ENCODE measurements at places on chromosomes 7 and 10.
A peak's percentile ranks its signal among the peaks of the same experiment; 100 is the strongest.

GRCh38 chr7:138126928-138127327, 50.7 kb downstream of the AKR1D1 start:
- DNase-seq = no peak

GRCh38 chr7:40604601-40605438, 470.0 kb downstream of the SUGCT start:
- DNase-seq = peak; percentile 73

DNA sequence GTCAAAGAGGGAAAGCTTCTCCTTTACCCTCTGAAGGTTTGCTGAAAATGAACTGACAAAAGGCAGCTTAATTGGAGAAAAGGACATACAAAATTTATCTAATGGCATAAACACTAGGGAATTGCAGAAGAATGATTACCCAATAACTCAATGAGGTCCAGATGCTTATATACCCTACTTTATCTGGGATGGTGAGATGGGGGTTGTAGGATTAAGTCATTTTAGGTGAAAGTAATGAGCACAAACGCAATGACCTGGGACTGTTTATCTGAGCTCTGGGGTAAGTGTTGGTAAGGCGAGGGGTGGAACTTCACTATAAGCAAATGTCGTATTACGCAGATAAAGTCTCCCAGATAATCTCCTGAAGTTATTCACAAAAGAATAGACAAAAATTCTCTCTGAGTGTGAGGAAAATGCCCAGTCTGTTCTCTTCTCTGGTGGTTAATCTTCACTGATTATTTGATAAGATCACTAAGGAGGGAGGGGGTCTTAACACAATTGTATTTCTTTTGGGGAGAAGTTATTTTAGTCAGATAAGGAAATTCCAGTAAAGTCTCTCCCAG, 1067.8 kb downstream of the DNAJB9 start:
- no peak for DNase-seq

GRCh38 chr10:110009736-110010475, 2.1 kb downstream of the ADD3 start:
- no peak for DNase-seq

DNA sequence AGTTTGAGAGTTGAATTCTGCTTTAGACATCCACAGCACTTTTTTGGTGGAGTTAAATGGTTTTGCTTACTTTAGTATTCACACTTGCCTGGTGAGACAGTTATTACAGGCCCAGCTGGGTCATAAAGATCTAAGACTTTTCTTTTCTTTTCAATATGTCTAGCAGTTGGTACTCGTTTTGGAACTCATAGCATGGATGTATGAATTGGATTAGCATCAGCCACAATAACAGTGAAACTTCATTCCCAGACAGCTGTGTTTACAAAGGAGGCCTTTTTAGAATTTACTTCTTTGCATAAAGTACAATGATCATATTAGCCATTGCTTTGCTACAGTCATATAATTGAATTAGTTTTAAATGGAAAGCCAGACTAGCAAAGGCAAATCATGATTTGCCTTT, 168.4 kb upstream of the DKK1 start:
- DNase-seq = no peak

GRCh38 chr7:19336836-19337383, 191.7 kb upstream of the FERD3L start:
- DNase-seq = no peak

GRCh38 chr7:127884066-127884559, 147.1 kb downstream of the LRRC4 start:
- DNase-seq = no peak

DNA sequence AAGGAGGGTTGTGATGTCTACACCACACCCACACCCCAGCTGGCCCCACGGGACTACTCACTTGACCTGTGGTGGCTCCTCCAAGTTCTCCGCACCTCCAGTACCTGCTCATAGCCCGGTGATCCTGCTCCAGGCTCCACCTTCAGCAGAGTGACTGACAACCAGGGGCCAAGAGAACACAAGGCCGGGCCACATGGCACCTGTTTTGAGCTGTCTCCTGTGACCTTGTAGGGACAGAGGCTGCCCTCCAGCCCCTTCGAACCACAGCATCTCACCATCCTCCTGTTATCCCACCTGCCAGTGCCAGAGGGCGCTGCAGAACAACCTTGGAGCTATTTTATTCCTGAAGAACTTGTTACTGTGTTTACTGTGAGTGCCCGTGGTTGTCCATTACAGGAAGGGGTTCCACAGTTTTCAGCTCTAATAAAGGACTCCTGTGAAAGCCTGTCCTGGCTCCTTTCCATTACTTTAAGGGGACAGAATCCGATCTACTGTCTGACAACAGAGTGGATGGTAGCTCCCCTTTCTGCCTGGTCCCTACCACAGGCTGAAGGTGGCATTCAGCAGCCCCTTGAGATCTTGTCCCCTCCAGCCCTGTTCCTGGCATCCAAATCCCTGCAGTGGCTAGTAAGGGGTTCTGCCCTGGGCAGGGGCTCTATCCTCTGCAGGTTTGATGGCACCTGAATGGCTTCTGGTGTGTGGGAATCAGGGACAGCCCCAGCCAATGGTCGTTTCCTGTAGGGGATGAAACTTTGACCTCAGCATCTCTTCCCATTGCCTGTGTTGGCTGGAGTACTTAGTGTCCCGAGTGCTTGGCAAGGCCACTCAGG, 50.8 kb downstream of the C10orf120 start:
- peak; percentile 32 for DNase-seq

- no peak for DNase-seq
Observed at GRCh38 chr10:11179516-11180105, 161.9 kb downstream of the CELF2 start.

DNA sequence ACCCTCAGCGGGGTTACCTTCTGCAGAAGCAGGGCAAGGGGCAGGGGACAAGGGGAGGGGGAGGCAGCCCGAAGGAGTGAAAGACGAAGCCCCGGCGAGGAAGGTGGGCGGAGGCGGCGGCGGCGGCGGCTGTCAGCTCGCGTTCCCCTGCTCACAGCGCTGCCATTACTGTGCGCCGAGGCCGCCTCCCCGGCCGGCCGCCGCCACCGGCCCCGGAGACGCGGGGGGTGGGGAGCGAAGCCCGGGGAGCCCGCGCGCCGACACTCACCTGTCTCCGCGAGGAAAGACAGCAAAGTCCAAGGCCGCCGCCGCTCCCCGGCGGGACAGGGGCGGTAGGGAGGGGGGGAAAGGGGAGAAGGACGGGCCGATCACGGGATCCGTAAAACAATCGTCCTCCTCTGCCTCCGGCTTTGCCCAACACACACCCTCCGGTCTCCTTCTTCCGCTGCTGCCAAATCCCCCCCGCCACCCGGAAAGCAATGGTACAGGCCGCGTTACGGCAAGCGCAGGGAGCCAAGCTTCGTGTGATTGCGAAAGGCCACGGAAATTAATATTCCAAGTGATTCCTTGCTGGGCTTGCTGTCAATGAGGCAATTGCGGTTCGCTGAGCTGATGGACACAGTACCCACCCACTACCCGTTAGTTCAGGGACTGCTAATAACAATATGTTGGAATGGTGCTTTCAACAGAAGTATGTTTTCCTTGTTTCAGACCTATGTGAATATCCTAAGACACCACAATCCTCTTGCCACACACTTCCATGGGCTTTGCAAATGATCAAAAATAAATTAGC, at the start of gene CUL2:
Gene CUL2 (minus strand): TSS at position 180 of the 793 bp plus-strand sequence. CDS start 19,024 bp downstream, outside the sequence.
- peak; percentile 93 for DNase-seq

DNA sequence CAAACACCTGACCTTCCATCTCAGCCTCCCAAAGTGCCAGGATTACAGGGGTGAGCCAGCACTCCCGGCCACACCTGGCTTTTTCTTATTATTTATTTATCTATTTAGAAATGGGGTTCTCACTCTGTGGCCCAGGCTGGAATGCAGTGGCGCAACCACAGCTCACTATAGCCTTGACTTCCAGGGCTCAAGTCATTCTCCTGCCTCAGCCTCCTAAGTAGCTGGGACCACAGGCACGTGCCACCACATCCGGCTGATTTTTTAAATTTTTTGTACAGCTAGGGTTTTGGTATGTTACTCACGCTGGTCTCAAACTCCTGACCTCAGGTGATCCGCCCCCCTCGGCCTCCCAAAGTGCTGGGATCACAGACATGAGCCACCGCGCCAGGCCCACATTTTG, 56.9 kb upstream of the MYL10 start:
- no peak for DNase-seq

DNA sequence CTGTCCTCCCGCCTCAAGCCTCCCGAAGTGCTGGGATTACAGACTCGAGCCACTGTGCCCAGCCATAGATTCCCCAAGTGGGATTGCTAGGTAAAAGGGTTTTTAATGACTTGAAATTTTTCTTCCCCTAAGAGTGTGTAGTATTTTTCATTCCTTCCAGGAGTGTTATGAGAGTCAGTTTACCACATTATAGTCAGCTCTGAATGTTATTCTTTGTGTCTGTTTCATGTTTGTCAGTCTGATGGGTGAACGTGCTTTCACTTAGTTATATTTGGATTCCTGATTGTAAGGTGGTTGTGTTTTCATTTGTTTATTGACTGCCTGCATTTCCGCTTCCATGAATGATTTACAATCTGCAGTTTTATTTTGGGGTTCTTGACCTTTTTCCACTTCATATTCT, 6.3 kb downstream of the ZNF212 start:
- DNase-seq = no peak

- no peak for DNase-seq
Observed at GRCh38 chr7:74499835-74500388, 46.2 kb downstream of the GTF2IRD1 start.

- DNase-seq = peak; percentile 39
Observed at GRCh38 chr10:61452655-61453641, at the start of gene TMEM26. Gene TMEM26 (minus strand): TSS chr10:61453381. CDS start chr10:61453081, 300 bp downstream.

DNA sequence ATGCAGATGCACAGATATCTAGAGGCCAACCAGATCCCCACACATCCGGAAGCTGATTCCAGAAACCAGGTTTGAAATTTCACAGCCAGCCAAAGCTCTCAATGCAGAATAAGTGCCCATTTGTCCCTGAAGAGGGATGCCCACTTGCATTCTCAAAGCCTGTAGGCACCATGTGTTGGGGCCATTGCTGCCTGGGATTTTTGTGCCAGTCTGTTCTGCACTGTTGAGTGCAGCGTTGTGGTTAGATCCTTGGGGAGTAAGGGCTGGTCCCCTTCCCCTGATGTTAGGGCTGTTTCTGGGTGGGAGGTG, 62.4 kb downstream of the EEPD1 start:
- DNase-seq = no peak

DNA sequence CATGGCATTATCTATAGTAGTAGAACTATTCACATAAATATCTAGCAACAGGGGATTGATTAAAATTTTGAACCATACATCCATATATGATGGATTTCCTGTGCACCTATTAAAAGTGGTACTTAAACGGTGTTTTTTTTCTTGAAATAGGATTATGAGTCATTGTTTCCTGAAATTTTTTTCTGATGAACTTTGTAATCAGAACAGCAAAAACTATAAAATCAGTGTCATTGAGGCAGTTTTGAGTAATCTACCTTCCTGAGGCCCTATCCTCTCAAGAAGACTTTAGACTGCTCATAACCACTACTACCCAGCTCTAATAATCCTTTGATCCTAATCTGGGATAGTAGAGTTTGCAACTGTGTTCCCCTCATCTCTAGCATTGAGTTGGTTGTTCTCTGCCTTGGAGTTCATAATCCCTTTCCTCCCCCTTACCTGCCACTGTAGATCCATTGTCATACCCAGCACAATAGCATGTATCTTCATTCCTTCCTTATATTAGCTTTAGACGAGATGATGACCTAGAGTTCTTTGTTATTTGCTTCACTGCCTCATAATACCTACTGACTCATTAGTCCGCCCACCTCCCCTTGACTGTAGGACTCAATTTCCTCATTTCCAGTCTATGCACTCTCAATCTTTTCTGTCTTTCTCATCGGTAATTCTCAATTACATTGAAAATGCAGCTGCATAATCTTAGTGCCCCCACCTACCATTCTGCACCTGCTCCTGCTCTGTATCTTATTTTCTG, 133.4 kb downstream of the LRRC4 start:
- DNase-seq = no peak

All from cerebellar cortex (tissue), 1 donor.